ENCODE measurements at places on chromosomes 1 and 21.

DNA sequence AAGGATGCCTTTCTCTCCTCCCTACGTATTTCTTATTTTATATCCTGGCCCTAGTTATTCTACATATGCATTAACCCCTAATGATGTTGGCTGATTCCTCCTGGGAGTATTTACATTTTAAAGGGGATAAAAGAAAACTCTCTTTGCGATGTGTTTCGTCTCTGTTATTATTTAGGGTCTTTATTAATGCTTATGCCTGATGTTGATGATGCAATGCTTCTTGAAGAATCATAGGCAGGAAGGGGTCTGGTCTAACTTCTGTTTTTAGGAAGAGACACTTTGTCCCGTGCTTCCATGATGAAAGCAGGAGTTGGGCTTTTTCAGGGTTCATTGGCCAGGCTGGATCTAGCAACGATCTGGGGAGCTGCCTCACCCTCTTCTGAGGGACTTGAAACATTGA is 761 bp upstream of the NPHS2 start:
- no peak for DNase-seq

DNA sequence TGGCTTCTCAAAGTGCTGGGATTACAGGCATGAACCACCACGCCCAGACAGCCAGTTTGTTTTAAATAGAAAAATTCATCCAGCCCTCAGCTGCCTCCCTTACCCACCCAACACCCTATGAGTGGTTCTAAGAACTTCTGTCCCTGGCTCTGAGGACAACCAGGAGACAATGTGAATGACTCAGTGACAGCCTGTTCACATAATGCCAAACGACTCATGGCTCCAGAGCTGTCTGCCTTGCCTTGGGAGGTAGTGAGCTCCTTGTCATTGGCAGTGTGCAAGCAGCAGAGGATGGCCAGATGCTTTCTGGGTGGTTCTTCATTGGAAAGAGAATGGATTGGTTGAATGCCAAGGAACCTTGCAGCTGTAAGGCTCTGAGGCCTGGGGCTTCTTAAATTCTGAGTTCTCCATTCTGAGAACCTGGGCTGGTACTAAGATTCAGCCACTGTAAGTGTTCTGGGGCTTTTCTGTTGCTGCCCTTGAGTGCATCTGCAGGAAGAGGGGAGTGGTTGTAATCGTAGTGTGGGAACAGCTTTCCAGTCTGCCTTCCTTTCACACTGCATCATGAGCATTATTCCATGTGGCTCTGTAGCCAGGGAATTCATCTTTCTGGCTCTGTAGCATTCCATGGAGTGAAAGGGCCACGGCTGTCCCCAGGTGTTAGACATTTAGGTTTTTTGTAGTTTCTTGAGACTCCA is 5.8 kb downstream of the SERINC2 start:
- DNase-seq, result no peak

DNA sequence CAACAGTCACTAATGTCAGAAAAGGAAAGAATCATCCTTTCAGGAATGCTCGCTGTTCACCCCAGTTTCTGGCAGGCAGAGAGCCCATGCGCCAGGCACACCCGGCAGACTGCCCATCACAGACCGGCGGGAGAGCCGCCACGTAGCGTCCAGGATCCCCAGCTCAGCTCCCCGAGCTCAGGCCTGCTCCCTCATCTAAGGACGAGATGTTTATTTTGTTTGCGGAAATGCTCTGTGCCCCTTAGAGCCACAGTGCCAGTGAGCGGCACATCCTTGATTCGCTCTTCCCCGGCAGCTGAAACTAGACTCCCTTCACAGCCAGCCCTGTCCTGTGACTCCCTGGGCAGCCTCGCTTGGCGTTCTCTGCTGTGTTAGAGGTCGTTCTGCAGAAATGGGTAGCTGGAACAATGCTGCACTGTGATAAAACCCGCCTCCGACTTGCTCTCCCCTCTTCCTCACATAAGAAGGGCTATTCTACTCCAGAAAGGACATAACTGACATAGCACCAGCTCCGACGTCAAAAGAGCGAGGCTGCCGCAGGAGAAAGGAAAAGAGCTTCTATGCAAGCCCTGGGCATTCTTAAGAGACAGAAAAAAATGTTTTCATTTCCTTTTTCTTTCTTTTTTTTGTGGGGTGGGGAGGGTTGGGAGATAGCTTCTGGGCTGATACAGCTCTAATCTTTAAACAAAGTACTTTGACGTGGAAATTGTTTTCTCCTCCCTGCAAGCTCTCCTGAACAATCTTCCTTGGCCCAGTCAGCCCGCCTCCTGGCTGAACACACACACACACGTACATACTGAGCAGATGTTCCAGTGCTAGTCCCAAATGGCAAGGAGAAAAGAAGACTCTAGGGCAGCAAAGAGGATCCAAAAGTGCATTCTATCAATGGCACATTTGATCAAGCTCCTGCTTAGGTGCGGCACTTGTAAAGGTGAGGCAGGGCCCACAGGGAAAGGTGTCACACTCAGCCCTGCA is 37.2 kb downstream of the MRAP start:
- DNase-seq, result no peak

DNA sequence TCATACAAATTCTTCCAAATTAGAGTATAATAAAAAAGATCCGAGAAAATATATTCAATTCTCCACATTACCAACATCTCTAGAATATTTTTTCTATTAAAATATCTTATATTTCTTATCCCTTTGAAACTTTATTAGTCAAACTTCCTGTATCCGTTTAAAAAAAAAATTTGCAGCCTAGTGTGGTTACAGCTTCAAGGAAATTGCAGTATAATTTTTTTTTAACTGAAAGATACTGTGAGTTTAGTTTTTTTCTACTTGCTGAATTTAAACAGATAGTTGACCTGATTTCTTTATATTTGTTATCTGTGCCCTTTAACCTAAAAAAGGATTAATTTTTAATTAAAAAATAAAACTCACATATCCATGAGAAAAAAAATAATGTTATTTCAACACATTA is 1.5 kb downstream of the RGS18 start:
- DNase-seq, result no peak

DNA sequence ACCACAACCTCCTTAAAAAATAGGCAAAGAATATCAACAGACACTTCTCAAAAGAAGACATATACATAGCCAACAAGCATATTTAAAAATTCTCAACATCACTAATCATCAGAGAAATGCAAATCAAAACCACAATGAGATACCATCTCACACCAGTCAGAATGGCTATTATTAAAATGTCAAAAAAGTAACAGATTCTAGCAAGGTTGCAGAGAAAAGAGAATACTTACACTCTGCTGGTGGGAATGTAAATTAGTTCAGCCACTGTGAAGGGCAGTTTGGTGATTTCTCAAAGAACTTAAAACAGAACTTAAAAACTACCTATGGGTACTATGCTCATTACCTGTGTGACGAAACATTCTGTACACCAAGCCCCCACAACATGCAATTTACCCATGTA is 20.7 kb downstream of the CD1B start:
- no peak for DNase-seq

DNA sequence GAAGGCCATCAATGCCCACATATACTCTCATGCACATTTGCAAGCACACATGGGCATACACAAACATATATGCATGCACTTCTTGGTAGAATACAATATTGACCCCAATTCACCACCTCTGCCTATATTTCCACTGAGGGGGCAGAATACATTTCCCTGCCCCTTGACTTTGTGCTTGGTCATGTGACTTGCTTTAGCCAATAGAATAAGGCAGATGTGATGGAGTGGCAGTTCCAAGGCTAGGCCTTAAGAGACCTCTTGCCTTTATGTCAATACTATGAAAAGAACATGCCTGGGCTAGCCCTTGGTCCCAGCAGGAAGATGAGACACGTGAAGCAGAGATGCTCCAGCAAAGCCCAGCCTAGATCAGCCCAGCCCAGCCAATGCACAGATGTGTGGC is 66.0 kb upstream of the GRIK3 start:
- no peak for DNase-seq

- DNase-seq, result no peak
These were observed 63.5 kb downstream of the MAP3K7CL start for GRCh38 chr21:29193901-29194300.

- DNase-seq, result no peak
These were observed 13.1 kb downstream of the UTP11 start for GRCh38 chr1:38025664-38026063.

GRCh38 chr1:10914056-10914455 is 98.4 kb upstream of the TARDBP start:
- no peak for DNase-seq

DNA sequence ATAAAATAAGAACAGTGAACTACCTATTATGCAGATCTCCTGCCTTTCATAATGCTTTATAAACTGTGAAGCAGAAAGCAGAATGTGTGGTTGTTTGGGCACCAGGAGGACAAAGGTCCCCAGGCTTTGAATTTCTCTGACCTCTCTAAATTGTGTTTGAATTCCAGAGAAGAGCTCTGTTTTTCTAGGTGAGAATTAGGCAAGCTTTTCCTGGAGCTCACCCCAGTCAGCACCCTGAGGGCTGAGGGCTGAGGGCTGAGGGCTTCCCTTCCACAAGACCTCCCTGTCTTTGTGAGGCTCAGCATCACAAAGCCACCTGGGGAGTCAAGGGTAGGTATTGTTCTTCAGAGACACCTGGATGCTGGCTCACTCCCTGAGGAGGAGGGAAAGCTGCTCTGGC is 45.5 kb upstream of the LRIG2 start:
- DNase-seq, result no peak

GRCh38 chr1:155455588-155456195 is 106.9 kb downstream of the ASH1L start:
- DNase-seq, result no peak

DNA sequence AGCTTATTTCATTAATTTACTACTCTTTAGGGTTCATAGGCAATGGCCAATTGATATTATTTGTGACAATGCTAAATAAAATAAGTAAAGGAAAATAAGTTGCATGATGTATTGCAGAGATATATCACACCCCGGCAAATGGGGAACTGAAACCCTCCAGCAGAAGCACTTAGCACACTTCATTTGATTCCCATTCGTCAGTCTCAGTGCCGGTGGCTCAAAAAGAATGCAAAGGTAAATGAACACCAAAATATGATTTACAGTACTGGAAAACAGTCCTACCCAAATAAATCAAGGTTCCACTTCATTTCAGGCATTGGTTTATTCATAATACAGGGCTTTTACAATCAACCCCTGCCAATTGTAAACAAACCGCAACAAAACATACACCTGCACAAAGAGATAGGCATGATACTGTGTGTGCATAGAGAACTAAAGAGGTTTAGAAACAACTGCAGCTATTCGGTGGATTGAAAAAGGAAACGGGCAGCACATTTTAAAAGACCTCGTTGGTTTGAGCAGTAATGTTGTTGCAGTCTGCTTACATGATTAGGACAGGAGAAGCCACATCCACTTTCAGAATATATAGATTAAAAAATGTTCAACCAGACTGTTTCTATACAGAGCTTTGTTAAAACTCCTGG is 1019.2 kb downstream of the TTLL7 start:
- no peak for DNase-seq

GRCh38 chr1:201229095-201229494 is 38.5 kb downstream of the IGFN1 start:
- no peak for DNase-seq

DNA sequence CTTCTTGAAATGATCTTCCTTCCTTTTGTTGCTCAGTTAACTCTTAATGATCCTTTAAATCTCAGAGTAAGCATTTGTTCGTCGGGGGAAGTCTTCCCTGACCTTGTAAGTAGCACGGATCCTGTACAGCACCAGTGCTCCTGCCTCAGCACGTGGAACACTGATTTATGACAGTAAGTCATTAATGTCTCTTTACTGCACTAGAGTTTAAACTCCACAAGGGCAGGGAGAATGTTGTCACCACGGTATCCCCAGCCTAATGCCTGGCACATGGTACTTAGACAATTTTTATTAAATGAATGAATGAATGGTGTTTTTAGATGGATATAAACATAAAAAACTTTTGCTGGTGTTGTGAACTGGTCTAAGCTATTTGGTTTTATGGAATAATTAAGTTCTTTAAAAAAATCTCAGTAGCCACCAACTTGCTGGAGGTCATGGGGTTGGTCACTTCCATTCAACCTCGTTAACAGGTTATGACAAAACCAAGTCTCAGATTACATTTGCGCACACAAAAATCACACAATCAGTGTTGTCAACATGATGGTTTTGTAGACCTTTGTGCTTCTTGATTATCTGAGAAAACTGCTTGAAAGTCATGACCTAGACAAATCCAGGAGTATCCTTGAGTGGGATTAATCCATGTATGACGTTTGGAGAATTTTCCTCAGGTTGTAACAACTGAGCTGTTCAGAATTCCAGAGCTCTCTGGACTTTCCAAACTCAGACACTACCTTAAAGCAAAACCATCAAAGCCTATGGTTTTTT is 326.9 kb downstream of the DUSP10 start:
- DNase-seq, result no peak

DNA sequence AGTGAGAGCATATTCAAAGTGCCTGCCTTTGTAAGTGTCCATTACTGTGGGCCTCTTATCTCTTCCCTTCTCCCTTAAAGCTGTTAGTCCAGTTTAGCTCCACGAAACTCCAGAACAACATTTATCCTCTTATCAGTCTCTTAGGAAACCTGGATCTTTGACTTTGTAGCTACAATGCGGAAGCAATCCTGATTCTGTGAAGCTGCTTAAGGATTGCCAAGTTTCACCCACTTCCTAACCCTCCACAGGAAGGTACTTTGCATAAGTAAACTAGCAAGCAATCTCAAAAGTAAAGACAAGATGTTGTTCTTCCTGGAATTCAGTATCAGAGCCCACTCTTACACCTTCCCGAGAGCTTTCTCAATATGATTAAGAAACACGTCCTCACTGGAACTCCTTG is 164.9 kb upstream of the USP25 start:
- no peak for DNase-seq

DNA sequence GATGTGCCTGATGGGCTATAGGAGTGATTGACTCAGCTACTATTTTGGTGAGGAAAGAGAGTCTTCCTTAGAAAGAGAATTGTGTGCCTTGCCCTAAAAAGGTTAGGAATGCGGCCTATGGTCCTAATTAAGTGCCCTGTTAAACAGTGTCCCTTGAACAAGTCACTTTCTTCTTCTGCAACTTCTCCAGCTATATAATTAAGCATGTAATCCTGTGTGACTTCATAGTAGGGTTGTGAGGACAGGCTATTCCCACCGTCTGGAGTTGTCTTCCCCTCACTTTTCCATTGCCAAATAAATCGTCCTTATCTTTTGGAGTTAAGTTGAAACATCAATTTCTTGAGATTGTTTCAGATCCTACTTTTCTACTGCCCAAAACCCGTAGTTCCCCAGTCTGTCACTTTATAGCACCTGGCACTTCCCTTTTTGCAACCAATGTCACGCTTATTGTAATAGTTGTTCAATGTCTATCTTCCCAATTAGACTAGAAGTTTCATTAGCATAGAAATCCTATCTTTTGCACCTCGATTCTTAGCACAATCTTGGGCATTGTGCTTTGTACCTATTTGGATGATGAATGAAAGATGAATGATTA is 27.6 kb upstream of the SLC16A1 start:
- DNase-seq, result no peak

DNA sequence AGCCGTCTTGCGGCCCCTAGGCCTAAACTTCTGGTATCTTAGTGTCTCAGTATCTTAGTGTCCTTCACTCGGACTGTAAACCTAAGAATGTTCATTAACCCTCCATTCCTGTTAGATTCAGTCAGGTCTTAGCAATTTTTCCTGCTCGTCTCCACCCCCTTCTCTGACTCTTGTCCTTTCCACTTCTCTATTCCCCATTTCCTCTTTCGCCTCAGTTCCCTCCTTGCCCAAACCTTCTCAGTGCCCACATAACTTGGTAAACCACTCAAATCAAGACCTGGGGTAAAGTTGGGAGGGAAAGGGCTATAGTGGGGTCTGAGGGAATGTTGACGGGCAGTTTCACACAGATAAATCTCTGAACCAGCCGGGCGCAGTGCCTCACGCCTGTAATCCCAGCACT is 726 bp upstream of the FCER1G start:
- no peak for DNase-seq

Measured in stimulated activated CD4-positive, alpha-beta T cell treated with anti-CD3 and anti-CD28 coated beads, Interleukin-4, amount 100 ng/mL, for 48 hours (primary cell).